ENCODE measurements at places on chromosomes 1 and 21.

- no peak for DNase-seq
These were observed 4.0 kb upstream of the RCAN1 start for GRCh38 chr21:34618941-34619340.

- DNase-seq = no peak
These were observed 40.9 kb downstream of the ELK4 start for GRCh38 chr1:205590777-205591513.

DNA sequence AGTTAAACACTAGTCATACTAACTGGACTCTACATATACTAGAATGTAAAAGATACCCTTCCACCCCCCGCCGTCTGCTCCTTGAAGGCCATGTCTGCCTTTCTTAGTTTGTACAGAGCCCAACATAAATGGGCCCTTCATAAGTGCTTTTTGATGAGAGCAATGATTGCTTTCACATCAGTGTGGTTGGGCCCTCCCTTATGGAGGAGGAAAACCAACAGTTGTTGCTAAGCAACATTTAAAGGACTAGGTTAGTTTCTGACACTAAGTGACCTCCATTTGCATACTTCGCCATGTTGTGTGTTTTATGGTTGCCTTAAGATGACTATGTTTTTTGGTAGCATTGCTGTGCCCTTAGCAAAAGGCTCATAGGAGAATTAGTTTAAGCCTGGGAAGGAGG lies 182.0 kb upstream of the SGIP1 start:
- no peak for DNase-seq

DNA sequence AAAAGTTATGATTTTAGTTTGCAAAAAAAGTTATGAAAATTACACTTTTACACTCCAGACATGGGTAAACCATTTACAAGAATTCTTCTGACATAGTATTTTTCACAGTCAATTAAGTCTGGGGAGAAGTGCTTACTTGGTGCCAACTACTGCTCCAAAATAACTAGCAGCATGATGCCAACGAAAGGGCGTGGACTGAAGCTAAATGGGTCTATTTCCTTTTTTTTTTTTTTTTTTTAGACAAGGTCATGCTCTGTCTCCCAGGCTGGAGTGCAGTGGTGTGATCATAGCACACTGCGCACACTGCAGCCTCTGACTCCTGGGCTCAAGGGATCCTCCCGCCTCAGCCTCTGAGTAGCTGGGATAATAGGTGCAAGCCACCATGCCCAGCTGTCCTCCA lies 43.2 kb downstream of the FMO4 start:
- no peak for DNase-seq

- DNase-seq = no peak
These were observed 9.3 kb downstream of the RGS1 start for GRCh38 chr1:192584866-192585265.

DNA sequence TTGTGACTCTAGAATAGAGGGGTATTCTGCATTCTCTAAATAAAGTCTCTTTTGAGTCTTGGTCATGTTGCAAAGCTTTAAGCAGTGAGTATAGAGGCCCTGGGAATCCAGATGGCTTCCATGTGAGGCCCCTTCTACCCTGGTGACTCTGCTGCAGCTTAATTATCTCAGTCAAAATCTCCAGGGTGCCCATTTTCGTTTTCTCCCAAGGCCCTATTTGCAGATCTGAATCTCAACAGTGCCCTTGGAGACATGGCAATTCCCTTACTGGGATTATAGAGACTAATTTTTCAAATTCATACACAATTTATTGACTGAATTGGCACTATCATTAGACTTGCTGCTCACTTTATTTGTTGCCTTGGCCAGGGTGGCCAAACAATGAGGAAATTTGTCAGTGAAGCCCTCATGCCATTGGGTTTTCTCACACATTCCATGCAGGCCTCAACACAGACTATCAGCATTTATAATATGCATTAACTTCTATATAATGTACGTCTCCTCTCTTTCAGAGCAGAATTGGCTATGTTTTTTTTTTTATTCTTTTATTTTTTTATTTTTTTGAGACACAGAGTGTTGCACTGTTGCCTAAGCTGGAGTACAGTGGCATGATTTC lies 35.1 kb downstream of the PROX1 start:
- no peak for DNase-seq

DNA sequence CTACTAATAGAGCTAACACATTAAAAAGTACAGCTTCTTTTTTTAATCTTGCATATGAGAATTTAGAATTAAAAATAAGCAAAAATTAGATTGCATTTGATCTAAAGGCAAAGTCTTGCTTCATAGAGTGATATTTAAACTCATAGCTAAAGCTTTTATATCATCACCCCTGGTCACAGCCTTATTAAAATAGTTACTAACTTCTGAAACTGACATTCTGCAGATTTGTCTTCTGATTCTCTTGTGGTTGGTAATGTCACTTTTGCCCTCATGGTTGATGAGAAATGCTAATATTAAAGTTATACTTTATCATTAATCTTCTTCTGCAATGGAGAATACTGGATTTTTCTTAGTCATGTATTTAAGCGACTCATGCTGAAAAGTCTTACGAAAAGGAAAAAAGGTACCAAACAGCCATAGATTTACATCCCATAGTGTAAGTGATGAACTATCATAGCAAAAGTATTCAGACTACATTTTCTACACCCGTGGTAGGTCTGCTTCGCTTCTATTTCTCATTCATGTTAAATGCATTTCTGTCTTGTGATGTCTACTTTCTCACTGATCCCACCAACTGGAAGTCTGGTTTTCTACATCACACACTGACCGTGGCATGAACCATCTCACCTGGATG lies 330.5 kb upstream of the B3GALT2 start:
- DNase-seq = no peak

DNA sequence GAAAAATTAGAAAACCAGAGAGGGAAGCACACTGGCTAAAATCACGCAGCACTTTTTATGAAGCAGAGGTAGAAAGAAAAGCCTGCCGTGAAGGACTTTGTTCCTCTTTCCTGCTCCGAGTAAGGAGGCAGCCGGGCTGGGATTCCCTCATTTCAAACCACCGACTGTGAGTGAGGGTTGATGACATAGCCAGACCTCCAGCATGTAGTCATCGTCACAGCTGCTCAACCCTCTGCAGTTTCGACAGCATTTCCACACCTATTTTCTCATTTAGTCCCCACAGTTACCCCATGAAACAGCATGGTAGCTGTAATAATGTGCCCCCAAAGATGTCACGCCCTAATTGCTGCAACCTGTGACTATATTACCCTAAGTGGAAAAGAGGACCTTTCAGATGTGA lies 35.3 kb downstream of the FCRL5 start:
- no peak for DNase-seq

GRCh38 chr21:36741506-36741905 lies 42.6 kb downstream of the SIM2 start:
- no peak for DNase-seq

DNA sequence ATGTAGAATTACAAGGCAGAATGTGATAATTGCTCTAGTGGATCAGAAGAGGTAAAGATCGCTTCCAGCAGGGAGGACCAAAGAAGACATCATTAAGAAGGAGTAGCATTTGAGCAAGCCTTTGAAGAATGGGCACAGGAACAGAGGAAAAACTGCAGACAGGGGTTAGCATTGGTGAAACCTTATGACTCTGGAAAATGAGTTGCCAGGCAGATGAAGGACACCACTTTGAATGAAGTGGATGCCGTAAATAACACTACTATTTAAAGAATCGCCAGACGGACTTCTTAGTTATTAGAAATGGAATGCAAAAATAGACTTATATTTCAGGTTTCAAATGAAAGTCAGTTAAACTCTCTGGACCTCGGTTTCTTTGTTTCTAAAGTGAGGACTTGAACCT lies 727.7 kb downstream of the USP25 start:
- no peak for DNase-seq

- DNase-seq = no peak
These were observed 53.9 kb downstream of the EDN2 start for GRCh38 chr1:41430582-41430981.

- DNase-seq = no peak
These were observed 39.0 kb downstream of the SLC37A1 start for GRCh38 chr21:42552407-42553336.

GRCh38 chr21:46254208-46254975 lies 25.8 kb upstream of the LSS start:
- no peak for DNase-seq

- DNase-seq = no peak
These were observed 35.6 kb upstream of the LRRC3 start for GRCh38 chr21:44419679-44420078.

- DNase-seq = no peak
These were observed 596.6 kb downstream of the PTPRU start for GRCh38 chr1:29832936-29833335.

- DNase-seq = no peak
These were observed 732.9 kb downstream of the RWDD3 start for GRCh38 chr1:95966866-95967265.

DNA sequence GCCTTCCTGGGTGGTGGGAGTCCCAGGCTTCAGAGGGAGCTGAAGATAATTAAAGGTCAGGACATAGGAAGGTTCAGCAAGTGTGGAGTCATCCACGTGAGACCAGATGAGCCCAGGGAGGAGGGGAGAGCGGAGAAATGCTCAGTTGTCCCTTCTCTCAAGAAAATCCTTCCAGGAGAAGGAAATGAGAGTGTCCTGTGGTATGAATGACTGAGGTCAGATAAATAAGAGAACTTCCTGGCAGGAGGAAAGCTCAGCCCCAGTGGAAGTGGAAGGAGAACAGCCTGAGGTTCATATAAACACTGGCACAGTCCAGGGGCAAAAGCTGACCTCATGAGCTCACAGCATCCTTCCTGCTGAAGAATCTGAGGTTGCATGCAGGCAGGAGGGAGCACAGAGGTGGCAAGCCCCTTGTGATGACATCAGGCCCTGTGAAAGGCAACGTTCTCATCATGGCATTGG lies 97.6 kb downstream of the NAV1 start:
- no peak for DNase-seq

DNA sequence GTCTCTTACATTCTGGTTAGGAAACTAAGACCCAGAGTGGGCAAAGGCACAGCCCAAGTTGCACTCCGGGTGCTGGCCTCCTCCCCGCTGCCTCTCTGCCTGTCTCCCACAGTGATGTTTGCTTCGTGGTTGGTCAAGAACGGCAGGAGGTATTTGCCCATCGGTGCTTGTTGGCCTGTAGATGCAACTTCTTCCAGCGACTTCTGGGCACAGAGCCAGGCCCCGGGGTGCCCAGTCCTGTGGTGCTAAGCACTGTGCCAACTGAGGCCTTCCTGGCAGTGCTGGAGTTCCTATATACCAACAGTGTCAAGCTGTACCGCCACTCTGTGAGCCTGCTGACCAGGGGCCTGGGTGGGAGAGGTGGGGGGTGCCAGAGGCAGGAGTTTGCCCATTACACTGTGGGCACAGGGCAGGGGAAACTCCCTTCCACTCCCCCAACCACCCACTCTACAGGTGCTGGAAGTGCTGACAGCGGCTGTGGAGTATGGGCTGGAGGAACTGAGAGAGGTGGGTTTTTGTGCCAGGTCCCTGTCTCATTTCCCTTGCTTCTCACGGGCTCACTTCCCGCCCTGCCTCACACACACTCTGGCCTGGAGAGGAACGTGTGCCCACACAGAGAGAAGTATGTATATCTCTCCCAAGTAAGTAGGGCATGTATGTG lies 1.9 kb downstream of the BTBD19 start:
- peak; percentile 53 for DNase-seq

DNA sequence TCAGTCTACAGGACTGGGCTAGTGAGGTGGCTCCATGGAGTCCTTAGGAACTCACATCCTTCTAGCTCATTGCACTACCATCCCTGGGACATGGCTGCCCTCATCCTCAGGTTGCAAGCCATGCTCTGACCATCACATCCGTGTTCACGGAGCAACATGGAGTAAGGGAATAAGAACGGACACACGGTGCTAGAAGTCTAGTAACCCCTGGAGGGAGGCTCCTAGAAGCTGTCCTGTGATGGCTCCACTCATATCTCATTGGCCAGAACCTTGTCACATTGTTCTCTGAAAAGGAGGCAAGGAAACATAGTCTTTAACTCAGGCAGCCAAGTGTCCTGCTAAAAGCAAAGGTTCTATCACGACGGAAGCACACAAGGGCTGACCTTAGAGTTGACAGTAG lies 3.9 kb downstream of the MRAP start:
- no peak for DNase-seq

DNA sequence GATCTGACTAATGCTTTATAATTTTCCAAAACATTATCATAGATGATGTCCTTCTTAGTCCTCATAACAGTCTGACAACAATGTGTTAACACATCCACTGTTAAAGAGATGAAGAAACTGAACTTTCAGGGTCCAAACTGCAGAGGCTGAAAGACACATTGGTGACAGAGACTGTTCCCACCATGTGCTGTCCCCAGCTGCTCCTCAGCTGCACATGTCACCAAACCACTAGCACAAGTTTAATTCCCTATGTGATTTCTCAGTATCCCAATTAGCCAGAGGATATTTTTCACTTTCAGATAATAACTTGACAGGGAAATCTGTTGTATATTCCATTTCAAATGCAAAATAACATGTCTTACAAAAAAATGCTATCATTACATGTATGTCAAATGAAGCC lies 24.6 kb downstream of the LAMC2 start:
- no peak for DNase-seq

DNA sequence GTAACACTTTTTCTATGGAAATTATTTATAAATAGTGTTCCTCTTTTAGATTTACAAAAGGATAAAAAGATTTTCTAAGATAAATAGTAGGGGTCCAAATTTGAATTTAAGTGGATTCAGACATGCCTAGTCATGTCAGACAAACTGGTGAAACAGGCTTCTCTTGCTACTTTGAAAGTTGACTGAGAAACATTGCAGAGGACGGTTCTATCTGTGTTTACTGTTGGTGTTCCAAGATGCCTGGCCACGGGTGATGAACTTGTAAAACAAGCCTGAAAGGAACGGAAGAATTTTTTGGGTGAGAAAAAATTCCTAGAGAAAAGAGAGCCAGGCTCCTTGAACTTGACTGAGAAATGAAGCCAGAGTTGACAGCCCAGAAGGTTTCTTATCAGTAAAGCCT lies 2.2 kb downstream of the KRTAP19-1 start:
- no peak for DNase-seq

DNA sequence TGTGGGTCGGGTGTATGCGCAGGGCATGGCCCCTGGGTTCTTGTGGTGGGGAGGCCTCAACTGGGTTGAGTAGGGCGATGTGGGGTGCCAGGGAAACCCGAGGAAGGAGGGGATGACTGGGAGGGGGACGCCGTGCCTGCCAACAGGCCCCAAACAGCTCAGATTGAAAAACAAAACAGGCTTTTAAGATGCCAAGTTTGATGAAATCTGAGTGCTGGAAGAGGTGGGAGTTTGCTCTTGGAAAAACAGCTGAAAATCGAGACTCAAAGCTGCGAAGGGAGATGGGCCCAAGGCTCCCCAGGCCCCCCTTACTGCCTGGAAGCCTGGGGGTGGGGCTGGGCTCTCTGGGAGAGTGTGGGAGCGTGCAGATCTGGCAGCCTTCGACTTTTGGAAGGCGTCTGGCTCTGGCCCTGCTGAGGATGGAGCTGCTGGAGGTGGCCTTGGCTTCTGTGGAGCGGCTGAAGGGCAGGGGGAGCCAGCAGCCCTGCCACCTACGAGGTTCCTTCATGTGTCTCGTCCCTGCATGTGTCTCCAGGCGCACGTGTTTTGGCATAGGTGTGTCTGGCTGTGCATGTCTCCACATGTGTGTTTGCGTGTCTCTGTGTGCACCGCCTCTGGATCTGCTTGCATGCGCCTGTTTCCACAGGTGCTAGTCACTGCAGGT lies 33.3 kb downstream of the PTPRF start:
- DNase-seq = no peak

All from CD4-positive, alpha-beta T cell (primary cell).